ENCODE measurements at places on chromosomes 16 and 17.
A peak's percentile ranks its signal among the peaks of the same experiment; 100 is the strongest.

DNA sequence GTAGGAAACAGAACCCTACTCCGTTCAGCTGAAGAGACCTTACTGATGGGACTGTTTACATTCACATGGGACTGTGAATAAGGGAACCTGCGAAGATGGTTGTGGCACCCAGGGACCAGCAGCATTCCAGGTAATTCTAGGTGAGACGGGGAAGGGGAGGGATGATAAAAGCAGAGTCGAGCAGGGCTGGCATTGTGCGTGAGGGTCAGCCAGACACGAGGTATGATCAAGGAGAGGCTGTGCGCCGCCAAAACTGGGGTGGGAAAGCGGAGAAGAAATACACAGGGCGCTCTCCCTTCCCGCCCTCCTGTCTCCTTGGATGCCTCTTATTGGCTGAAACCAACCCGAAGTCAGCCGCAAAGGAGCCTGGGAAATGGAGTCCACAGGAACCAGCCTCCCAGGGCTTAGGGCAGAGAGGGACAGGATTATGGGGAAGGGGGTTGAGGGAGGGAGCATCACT is 38.4 kb upstream of the CSNK2A2 start:
- DNase-seq, result peak; percentile 57

DNA sequence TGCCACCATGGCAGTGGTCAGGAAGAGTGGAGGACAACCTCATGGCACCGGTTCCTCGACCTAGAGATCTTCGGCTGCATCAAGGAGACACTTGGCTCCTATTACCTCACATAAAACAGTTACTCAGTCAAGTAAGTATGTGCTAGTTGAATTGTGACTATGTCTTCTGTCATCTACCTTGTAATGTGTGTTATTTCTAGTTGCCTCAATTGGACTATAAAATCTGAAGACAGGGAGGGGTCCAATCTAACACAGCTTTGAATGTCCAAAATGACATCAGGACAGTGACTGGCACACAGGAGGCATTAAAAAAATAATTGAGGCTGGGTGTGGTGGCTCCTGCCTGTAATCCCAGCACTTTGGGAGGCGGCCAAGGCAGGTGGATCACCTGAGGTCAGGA is 17.2 kb downstream of the C16orf86 start:
- no peak for DNase-seq

GRCh38 chr17:3683054-3683511 is 12.9 kb downstream of the P2RX5 start:
- DNase-seq, result peak; percentile 39

DNA sequence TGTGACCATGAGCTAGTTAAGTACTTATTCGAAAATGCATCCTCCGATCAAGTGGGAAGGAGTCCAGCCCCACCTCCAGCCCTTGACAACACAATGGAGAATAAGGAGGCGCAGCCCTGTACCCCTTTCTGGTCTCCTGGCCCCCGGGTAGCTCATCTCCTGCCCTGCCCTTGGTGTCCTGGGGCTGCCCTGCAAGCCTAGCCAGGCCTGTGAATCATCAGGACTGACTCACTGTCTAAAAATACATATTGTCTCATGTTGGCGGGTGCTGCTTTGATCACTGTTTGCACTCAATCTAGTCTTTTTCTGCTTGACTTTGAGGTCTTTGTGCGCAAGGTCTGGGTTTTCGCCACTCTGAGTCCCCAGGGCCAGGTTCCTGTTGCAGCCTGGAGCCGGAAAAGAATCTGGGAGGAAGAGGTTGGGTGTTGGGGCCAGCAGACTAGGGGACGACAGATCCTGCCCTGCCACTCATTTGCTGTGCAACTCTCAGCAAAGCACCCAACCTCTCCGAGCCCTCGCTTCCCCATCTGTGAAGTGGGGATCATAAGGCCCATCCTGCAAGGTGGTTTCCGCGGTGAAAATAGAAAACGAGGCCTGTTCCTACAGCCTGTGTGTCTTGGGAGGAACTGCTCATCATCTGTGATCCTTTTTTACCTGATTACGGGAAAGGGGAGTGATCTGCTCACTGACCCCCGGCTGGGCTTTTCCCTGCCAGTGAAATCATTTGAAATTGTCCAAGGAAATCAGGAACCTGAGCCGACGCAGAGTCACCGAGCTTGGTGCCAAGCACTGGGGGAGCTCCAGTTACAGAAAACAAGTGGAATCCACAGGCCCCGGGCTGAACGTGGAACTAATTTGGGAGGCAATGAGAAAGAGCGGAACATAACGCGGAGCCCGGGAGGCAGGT is 230.4 kb downstream of the PARN start:
- DNase-seq, result no peak

GRCh38 chr17:19880393-19880792 is 12.7 kb upstream of the ULK2 start:
- DNase-seq, result no peak

- peak; percentile 74 for DNase-seq
Observed at GRCh38 chr16:3690470-3690928, 26.8 kb downstream of the TRAP1 start.

DNA sequence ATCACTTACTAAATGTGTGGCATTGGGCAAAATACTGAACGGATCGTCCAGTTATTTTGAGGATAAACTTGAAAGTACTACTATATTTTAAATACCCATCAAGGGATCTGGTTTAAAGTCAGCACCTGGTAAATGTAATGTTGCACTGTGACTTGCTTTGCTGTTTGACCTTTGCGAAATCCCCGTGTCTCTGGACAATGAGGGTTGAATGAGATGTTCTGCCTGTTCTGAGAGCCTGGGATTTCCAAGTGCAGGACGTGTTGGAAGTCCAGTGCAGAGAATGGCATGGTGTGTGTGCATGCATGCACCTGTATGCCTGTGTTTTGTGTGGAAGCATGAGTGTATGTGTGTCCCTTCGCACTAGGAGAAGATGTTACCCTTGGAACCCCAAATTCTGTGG is 106.6 kb downstream of the N4BP1 start:
- no peak for DNase-seq

Measured in stimulated activated CD8-positive, alpha-beta memory T cell treated with anti-CD3 and anti-CD28 coated beads, Interleukin-2, amount 100 ng/mL, for 48 hours (primary cell).